ENCODE measurements at places on chromosomes 3 and 15.

- DNase-seq, result no peak
These were observed 719 bp downstream of the FEZF2 start for GRCh38 chr3:62372621-62373041.

DNA sequence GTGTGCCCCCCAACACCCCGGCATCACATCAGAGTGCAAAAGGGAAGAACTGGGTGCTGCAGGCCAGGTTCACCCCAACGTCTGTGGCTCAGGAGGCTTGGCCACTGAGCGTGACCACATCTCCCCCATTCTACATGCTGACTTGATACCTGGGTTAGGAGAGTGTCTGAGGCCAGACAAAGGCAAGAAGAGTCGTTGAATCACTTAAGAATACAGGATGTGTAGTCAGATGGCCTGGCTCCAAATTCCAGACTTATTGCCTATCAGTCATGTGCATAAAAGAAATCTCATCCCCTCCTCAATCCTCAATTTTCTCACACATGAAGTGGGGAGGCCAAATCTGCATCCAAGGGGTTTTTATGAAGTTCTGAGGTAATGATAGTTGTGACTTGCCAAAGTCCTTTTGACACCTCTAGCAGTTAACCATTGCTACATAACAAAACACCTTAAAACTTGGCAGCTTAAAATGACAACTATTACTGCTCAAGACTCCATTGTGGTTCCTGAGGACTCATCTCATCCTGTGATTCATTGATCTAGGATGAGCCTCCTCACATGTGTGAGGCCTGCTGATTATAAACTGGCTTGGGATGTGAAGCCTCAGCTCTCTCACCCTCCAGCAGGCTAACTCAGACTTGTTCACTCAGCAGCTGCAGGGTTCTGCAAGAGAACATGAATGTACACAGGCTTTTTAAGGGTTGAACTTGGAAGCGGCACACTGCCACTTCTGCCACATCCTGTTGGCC lies 138.8 kb upstream of the TLE3 start:
- DNase-seq, result no peak

GRCh38 chr3:49930168-49930690 lies 618 bp upstream of the MON1A start:
- no peak for DNase-seq

DNA sequence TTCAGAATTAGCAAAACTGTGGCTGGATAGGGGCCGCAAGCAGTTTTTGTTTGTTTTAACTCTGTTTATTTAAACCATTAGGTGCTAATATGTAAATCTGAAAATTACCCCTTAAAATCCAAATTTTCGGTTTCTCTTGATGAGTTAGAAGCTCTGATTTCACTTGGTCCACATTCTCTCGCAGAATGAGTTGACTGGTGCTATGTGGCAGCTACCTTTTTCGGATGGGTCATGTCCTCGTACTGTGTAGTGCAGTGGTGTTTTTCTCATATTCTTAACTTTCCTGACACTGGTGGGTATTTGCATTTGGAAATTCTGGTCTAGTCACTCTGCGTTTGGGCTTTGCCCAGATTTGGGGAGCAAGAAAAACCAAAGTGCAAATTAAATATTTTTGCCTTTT lies 87.1 kb downstream of the DIPK2A start:
- no peak for DNase-seq
